ENCODE measurements at places on chromosomes 4 and X.

- DNase-seq: no peak
Measured at GRCh38 chr4:140027101-140027500, 126.9 kb downstream of the MAML3 start.

DNA sequence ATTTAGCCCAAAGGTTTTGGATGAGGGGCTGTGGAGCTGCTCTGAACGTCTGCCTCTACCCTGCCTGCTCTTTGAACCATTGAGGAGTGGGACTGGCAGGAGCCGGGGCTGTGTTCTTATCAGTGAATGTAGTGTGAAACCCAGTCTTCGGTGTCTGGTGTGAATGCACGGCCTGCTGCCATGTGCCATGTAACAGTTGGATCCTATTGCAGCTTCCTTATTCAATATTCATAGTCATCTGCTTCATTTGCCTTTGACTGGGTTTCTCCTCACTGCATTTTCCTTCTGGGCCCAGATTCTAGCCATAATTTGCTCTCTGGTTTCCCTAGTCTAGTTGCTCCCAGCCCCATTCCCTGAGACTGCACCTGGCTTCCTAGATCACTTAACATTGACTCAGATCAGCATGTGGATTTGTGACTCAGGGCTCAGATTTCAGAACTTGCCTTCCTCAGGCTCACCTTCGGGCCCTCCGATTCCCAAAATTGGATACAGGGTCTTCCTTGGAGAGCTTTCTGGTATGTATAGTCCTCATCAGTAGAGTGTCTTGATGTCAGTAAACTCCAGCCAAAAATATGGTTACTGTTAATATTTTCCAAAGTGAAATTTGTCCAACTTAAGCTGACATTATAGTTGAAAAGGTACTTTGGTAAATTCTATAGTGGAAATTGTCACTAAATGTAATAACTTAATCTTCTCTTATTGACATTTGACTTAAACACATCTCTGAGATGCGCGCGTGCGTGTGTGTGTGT lies 94.0 kb upstream of the DDIT4L start:
- no peak for DNase-seq

GRCh38 chrX:153708415-153708814 lies 15.8 kb downstream of the BCAP31 start:
- no peak for DNase-seq

DNA sequence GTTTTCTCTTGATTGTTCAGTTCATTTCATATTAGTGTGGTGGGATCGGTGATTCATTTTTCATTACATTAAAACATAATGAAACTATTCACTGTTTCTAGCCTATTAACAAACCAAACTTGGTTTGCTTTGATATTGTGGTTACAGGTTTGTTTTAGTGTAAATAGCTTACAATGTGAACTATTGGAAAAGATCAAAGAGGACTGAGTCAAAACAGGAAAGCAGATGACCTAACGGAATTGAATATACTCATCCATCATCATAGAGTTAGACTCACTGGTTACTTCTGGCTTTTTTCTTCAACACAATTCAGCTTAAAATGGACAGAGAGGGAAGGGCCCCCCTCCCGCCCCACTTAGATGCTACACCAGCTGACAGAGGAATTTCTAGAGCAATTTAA lies 616.2 kb upstream of the AADAT start:
- DNase-seq: no peak

DNA sequence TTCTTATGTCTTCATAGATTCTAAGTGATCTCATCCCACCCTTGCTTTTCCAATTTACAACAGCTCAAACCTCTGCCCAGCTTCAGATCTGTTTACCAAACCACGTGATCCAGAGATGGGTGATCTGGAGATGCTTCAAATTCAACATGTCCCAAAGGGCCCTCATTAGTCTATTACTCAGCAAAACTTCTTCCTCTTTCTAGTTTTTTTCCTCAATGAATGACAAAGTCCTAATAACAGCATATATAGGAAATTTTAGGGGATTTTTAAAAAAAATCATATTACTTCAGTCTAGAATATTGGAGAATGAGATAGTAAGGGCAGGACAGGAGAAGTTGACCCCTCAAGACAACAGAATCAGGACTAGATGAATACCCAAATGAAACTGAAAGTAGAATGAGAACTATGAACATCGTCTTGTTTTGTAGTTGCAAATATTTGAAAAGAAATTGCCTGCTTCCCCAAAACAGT lies 127.1 kb downstream of the CFAP299 start:
- no peak for DNase-seq

- DNase-seq: no peak
Measured at GRCh38 chrX:129980540-129981199, 1.8 kb upstream of the BCORL1 start.

DNA sequence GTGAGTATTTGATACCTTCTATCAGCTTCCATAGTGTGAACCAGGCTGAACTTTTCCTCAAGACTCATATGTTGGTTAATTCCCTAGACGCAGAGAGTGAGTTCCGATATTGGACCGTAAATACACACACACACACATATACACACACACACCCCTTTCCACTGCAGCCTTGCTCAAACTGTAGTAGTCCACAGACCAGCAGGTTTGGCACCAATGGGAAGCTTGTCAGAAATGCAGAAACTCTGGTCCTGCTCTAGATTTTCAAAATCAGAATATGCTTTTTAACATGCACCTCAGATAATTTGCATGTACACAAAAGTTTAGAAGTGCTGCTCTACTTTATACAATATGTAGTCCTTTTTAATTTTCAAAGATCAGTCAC lies 27.6 kb upstream of the ZNF280C start:
- DNase-seq: no peak

- no peak for DNase-seq
Measured at GRCh38 chr4:76952656-76953582, 3.4 kb downstream of the SEPTIN11 start.

GRCh38 chrX:43961699-43962098 lies 11.5 kb downstream of the NDP start:
- DNase-seq: no peak

DNA sequence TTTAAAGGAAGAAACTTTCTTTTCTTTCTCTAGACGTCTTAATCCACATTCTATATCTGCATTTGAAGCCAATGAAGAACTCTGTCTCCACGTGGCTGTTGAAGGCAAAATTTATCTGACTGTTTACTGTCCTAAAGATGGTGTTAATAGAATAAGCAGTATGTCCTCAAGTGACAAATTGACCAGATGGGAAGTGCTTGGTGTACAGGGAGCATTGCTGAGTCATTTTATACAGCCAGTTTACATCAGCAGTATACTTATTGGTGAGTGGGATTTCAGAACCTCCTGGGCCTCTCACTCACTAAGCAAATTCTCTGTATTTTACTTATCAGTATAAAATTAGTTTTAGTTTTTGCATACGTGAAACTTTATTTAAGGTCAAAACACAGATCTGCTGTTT lies 33.7 kb downstream of the ADAD1 start:
- DNase-seq: no peak

- DNase-seq: no peak
Measured at GRCh38 chrX:95728446-95728845, 956.2 kb upstream of the DIAPH2 start.

DNA sequence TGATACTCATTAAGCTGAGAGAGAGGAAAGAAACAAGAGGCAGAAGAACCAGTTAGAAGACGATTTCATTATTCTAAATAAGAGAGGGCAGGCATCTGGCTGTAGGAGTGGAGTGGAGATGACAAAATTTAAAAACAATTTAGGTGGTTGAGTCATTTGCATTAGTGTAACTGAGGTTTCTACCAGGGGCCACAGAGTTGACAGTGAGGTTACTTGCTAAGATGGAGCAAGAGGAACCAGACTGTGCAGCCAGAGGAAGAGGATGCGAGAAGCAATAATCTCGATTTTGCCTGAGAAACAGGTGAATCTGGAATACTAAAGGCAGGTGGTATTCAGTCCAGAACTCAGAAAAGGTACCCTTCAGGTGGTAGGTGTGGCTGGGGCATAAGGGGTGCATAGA lies 491.9 kb downstream of the MID1IP1 start:
- no peak for DNase-seq

GRCh38 chr4:6943012-6943884 lies 33.6 kb downstream of the TBC1D14 start:
- no peak for DNase-seq

DNA sequence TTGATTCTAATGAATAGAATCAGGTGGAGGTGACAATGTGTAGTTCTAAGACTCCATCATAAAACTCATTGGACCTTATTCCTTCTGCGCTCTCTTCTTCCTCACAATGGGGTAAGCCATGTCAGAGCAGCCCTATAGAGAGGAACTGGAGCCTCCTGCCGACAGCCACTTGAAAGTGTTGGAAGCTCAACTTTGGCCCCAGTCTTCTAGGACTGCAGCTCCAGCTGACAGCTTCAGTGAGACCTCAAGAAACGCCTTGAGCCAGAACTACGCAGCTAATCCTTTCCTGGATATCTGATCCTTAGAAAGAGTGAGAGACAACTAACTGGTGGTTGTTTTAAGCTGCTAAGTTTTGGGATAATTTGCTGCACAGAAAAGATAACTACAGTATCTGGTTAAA lies 22.1 kb upstream of the ADH7 start:
- no peak for DNase-seq

DNA sequence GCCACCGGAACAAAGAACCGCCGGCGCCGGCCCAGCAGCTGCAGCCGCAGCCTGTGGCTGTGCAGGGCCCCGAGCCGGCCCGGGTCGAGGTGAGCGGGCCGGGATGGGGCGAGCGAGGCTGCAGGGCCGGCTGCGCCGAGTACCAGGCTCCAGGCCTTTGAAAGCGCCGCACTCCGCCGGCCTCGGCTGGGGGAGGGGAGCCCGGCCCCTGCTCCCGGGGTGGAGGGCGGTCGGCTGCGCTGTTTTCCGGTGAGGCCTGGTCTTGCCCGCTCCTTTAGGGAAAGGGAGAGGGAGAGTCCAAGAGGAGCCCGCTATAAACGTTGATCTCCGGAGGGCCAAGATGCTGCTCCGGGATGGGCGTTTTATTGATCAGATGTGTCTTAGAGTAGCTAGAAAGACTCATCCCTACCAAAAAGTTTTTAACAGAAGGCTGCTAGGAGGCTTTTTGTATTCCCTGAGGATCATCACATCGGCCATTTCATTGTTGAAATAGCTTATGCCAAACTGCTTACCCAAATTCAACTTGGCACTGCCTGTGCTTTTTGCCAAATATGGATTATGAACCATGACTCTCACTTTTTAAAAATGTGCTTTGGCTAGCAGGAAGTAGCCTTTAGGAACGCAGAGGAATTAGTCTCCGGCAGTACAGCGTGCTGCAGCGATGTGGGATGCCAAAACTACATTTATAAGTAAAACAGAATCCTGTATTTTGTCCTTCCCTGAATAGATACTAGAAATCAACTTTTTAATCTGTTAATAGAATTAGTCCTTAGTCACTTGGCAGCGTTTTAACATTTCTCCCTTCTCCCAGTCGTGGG lies 760 bp downstream of the TMEM165 start:
- DNase-seq: no peak

DNA sequence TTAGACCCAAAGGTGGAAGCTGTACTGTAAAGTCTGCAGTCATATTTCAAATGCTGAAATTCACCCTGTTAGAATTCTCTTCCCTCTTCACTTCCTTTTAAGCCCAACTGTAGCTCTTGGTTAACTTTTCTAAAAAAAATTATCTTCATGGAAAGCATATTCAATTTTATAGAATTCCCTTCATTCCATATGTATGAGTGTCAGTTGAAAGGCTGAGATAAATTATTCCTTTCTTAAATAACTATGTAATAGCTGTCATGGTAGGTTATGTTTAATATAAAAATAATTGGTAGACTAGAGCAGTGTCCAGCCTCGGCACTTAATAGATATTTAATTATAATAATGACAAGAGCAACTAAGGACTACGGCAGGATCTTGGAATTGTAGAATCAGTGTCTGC lies 16.8 kb upstream of the ARSH start:
- no peak for DNase-seq

GRCh38 chr4:8702020-8702495 lies 109.5 kb downstream of the CPZ start:
- no peak for DNase-seq

GRCh38 chr4:168712316-168712890 lies 215.6 kb downstream of the PALLD start:
- no peak for DNase-seq

DNA sequence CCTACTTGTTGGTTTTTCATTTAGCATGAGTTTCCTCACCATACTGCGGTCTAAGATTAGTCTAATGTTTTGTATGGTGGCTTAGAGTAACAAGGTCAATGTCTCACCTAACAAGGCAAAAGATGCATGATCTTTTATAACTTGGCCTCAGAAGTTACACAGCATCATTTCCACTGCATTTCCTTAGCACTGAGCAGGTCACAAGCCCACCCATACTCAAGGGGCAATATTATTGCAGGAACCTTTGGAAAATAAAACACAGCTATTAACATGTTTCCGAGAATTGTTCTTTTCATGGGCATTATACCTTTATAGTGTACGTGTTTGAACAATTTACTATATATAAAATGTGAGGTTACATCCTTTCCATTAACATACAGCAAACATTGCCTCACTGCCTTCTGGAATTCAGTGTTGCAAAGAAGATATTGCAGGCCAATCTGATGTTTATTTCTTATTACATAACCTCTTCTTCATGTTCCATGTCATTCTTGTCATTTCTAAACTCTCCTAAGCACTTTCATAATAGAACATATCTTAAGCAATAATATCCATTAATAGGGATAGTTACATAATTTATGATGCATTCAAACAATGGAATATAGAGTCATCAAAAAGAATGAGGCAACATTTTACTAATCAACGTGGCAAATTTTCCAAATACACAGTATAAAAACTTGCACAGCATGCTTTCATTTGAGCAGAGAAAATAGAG lies 153.8 kb downstream of the AREG start:
- no peak for DNase-seq

GRCh38 chr4:123398853-123399626 lies 2.4 kb downstream of the SPRY1 start:
- peak; percentile 5 for DNase-seq

DNA sequence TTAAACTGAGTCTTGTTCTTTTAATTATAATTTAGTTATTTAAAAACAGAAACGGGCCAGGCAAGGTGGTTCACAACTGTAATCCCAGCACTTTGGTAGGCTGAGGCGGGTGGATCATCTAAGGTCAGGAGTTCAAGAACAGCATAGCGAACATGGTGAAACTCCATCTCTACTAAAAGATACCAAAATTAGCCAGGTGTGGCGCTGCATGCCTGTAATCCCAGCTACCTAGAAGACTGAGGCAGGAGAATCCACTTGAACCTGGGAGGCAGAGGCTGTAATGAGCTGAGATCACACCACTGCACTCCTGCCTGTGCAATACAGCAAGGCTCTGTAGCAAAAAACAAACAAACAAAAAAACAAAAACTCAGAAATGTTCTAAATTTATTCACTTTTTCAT lies 852.9 kb downstream of the TECRL start:
- no peak for DNase-seq

GRCh38 chrX:147902270-147902669 lies 9.4 kb upstream of the FMR1 start:
- DNase-seq: no peak
